ENCODE measurements at places on chromosomes 2 and 18.

DNA sequence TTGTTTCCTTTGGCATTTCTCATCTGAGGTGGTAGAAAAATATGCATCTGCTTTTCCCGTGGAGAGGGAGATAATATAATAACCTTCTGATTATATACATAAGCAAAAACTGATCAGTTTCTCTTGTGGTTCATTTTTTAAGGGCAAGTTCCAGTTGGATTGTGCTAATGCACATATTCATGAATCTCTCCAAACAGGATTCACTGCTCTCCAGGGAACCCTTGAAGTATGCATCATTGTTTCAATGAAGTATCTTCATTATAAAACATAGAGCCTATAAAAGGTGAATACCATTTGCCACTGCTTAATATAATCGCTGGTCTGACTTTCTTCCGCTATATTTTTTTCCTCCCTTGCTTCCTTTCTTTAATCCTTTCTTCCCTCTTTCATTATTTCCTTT, 384.7 kb downstream of the FIGN start:
- no peak for DNase-seq

- peak; percentile 37 for DNase-seq
Observed at GRCh38 chr2:231781798-231782726, 980 bp upstream of the PDE6D start.

- no peak for DNase-seq
Observed at GRCh38 chr18:30582078-30582477, 460.5 kb downstream of the DSC3 start.

- DNase-seq = no peak
Observed at GRCh38 chr2:11659115-11659475, 10.9 kb downstream of the NTSR2 start.

GRCh38 chr2:39683022-39683699, 17.4 kb downstream of the TMEM178A start:
- DNase-seq = no peak

- DNase-seq = no peak
Observed at GRCh38 chr18:22223254-22223964, 54.0 kb downstream of the GATA6 start.

DNA sequence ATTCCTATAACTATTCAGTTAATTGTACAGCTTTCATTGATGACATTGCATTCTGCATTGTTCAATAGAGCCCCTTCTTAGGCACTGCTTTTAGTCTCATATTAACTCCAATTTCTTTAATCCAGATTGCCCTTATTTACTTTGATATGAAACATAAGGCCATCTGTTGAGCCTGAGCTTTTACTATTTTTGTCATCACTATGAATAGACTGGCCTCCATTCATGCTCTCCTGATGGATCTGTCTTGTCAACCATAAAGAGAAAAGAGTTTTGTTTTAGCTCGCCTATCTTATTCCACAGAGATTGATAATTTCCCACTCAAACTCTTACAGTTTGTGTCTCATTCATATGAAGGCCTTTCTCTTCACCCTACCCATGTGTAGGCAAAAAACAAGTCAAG, 159.2 kb upstream of the DTNA start:
- no peak for DNase-seq

- no peak for DNase-seq
Observed at GRCh38 chr2:43540021-43540779, 55.6 kb downstream of the THADA start.

DNA sequence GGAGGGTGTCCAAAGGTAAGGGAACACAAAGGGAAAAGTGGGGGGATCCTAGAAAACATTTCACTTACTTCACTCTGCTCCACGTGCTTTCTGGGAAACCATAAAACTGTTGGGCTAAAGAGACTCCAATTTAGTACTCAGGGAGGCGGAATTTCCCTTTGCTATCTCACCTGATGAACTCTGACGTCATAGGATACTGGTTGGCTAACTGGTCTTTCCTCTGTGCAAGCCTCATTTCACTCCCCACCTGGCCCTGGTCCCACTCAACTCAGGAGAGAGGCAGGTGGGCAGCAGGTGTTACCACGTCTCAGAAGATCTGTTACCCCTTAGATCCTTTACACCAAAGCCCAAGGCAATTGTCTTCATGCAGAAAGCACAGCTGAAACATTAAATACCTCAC, 51.8 kb upstream of the PMAIP1 start:
- DNase-seq = no peak

- no peak for DNase-seq
Observed at GRCh38 chr2:218253232-218253625, 7.6 kb upstream of the GPBAR1 start.

- DNase-seq = no peak
Observed at GRCh38 chr2:146964494-146964893, 880.3 kb upstream of the ACVR2A start.

- DNase-seq = no peak
Observed at GRCh38 chr2:27150639-27151230, 1.9 kb downstream of the TCF23 start.

GRCh38 chr2:101788995-101789970, 91.8 kb downstream of the MAP4K4 start:
- DNase-seq = no peak

DNA sequence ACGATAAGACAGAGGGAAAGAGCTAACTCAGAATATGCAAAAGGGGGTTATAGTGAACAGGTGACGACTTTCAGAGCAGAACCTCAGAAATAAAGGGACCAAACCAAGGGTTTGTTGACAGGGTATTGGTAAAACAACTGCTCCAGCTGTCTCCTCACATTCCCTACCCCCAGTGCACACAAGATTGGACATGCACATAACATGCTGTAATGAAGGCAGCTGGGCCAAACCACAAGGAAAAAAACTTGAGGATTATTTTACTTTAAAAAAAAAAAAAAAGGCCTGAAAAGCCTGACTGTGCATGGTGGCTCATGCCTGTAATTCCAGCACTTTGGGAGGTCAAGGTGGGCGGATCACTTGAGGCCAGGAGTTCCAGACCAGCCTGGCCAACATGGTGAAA, 3.5 kb downstream of the RBM43 start:
- DNase-seq = no peak

DNA sequence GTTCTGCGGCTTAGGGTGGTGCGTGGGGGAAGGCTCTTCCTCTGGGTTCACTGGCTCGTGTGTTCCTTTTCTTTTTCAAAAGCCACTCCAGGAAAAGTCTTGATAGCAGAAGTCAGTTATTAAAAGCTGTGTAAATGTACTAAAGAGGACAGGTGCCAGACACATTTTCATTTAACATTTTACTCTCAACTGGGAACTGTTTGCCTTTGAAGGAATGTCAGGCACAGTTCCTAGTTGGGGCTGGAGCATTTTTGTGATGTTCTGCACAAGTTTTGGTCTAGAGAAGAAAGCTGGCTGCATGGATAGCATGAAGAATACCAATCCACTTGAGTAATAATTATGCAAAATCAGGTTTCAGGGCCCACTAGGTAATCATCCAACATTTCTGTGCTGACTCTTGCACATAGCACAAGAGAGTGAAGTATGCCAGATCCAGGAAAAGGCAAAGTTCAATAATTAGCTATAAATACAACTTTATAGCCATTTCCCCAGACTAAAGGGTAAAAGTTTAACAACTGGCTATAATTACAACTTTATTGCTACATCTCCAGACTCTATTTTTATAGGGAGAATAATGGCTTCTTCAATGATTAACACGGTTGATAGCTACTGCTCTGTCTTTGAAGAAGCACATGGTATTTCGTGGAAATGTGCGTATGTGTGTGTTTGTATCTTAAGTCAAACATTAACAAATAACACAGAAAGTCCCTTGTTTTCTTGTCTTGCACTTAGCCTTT, 16.2 kb downstream of the SCYGR8 start:
- DNase-seq = no peak

DNA sequence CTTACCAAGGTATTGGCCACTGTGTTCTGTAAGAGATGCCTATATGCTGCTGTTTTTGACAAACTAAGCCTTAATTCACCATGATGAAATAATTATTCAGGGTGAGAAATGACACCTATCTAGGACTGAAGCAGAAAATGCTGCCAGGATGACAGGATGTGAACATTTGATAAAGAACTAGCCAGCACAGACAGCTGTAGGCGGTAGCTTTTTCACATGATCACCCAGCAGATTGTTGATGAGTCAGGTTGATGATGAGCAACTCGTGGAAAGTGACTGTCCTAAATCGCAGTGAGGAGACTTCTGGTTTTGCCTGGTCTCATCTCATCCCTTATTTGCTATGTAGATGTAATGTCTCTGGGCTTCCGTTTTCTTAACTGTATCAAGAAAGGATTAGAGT, 144.1 kb downstream of the PRPF40A start:
- peak; percentile 4 for DNase-seq

DNA sequence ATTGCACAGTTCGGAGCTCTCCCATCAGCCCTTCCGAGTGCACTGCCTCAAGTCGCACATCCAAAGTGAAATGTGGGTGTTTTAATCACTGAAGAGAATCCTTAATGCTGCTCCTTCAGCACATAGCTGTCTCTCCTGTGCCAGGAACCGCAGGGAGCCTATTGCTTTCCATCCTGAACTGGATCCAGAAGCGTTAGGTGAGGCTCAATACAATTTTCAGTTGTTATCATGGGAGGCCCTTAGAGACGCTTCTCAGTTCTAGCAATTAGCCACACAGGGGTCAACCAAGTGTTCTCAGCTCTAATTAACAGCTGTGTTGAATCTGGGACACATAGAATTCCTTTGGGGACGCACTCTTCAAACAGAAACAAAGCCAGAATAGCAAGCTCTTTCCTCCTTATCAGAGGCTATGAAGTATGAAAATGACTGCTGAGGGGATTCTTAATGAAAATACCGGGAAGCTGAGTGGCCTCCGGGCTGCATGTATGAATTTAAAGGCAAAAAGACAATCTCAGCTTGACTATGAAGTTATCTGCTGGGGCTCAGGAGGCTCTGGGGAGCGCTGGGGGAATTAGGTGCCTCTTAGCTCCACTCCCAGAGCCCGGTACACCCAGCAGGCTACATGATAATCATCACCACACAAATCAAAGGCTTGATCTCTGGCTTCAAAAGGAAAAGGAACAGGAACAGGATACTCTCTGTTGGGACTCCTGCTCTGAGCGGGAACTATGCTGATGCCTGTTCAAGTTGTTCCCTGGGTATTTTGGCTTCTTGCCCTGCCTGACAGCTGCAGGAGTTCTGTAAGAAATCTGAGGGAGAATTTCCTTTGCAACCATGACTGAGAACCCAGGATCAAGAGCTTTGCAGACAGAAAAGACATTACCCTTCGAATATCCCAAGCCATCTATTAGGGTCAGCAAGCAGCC, 55.4 kb upstream of the NCOA1 start:
- no peak for DNase-seq

GRCh38 chr18:68780802-68781635, 16.9 kb upstream of the CCDC102B start:
- no peak for DNase-seq

DNA sequence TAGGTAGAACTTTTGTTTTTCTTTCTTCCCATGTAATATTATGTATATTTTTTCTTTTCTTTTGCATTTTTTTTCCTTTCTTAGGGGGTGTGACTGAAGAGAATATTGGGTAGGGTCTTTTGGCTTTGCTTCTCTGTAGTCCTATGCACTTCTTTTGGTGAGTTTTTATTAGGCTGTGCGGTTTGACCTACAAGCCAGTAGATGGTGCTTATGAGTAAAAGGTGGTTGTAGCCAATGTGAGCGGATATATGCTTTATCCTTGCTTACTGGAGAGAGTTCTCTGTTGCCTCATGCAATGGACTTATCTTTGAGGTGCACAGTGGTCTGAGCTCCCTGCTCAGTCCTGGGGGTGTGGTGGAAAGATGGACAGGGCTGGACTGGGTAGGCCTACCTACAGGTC, 52.7 kb downstream of the DSEL start:
- DNase-seq = no peak

DNA sequence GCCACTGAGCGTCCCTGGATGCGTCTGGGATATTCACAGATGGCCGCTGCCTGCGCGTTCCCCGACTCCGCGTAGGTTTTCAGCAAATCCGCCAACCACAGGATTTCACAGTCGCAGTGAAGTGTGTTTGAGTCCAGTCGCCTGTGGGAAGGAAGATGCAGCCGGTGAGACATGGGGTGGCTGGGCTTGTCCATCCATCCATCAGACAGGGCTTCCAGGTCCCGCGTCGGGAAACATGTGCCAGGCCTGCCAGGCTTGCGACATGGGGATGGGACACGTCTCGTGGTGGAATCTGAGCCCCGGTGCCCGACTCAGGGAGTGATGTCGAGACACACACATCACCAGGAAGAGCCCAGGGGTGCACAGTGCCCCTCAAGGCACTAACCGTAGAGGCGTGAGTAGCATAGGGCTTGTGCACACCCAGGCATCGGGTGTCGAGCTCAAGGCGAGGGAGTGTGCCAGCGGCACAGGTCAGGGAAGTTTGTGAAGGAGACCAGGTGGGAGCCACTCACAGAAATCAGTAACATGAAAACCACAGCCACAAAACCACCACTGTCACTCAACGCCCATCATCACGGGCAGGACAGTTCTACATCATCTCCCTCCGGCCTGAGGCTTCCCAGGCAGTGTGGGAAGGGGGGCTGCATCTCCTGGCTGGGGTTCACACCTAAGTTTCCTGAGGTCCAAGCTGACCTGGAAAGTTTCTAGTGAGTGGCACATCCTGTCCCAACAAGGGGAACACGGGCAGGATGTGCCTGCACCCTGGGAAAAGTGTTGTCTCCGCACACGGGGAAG, 63.9 kb downstream of the PXDN start:
- no peak for DNase-seq

GRCh38 chr2:27441226-27441926, 805 bp upstream of the KRTCAP3 start:
- DNase-seq = no peak

DNA sequence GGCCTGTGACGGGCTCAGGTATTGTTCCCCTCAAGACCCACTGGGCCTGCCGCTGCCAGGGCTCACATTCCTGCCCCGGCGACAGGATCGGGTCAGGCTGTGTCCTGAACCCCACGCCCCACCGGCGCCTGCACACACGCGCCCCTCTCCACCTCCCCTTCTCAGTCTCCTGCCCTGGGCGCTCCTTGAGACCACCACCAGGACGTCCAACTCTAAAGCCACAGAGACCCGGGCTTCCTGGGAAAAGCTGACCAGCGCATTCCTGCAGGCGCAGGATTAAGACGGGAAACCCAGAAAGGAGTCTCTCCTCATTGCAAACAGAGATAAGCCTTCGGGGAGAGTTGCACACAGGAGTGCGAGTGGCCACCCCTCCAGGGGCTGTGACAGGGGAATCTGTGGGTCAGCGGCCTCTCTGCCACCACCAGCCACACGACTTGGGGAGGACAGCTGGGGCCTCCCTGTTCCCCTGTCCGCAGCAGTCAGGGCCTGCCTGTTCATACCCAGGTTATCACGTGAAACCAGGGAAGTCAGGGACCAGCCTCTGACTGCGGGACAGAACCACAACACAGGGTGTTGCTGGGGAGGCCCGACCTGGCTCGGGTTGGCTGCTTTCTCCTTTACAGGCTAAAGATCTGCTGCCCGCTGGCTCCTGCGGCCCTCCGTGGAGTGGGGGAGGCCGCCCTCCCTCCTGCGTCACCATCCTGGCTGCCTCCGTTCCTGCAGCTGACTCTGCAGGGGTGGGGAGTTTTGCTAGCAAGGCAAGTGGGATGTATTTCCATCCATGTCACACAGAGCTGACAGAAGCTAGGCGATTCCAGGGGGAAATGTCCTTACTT, 88.8 kb downstream of the ZCCHC2 start:
- no peak for DNase-seq

GRCh38 chr2:231646476-231646875, 53.8 kb downstream of the TEX44 start:
- DNase-seq = no peak
